ENCODE measurements at places on chromosomes 1 and 21.
A peak's percentile ranks its signal among the peaks of the same experiment; 100 is the strongest.

DNA sequence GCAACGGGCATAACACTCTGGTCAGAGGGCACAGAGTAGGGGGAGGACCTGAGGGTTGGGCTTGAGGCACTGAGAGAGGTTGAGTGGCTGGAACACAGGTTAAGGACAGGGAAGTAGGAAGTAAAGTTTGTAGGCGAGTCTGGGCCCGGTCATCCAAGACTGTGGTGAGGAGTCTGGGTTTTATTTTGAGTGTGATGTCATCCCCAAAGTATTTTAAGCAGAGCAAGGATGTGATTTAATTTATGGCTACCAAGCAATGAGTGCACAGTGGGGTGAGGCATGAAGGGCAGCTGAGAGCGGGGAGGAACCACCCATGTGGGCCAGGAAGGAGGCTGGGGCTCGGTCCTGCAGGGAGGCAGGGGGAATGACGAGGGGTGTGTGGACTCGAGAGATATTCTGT is 11.2 kb upstream of the VWA5B1 start:
- no peak for DNase-seq

DNA sequence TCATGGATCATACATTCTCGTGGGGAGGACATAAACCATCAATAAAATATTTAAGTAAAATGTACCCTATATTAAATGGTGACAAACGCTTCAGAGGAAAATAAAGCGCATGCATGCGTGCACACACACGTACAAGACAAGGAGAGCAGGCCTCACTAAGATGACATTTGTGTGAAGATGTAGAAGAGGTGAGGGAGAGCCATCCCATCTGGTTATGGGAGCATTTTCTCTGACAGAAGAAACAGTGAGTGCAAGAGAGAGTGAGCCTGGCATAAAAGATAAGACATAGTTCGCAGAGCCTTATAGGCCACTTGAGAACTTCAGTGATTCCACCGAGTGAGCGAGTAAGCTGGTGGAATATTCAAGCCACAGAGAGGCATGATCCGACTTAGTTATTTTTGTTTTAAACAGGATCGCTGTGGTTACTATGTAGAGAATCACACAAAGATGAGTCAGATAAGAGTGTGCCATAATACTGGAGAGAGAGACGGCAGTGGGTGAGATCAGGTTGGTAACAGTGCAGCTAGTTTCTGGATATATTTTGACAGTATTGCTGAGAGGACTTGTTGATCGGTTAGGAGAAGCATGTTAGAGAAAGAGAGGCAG is 624.2 kb downstream of the PLPP3 start:
- DNase-seq = no peak

- DNase-seq = peak; percentile 63
Observed at GRCh38 chr1:155858800-155859233, 550 bp upstream of the SYT11 start.

DNA sequence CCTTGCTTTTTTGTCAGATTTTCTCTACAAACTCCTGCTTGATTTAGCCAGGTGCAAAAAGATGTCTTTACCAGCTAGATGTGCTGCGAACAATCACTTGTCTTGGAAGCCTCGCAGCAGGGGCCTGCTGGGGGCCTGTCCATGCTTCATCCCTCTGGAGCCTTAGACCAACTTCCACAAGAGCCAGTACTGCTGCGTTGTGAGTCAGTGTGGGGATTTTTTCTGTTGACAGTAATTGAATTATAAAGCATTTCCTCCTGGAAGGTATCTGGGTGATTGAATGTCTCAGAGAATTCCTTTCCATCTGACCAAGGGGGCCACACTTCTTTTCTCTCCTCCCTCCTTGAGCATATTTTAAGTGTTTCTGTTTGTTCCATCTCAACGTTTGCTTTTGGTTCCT is 40.4 kb upstream of the LDLRAP1 start:
- DNase-seq = no peak

- no peak for DNase-seq
Observed at GRCh38 chr1:19067182-19067911, 110.9 kb upstream of the IFFO2 start.

GRCh38 chr1:70536708-70537366 is 125.8 kb downstream of the CTH start:
- no peak for DNase-seq

- no peak for DNase-seq
Observed at GRCh38 chr1:221015159-221015790, 136.0 kb downstream of the HLX start.
